ENCODE measurements at places on chromosomes 5 and 9.

GRCh38 chr5:171483551-171484135 is 64.2 kb downstream of the FGF18 start:
- H3K27me3 ChIP-seq = no peaks in the 10 kb centered on the region
- DNase-seq = no peak
- no peak overlapping the region for H3K27ac ChIP-seq
- no peak overlapping the region for H3K4me3 ChIP-seq

DNA sequence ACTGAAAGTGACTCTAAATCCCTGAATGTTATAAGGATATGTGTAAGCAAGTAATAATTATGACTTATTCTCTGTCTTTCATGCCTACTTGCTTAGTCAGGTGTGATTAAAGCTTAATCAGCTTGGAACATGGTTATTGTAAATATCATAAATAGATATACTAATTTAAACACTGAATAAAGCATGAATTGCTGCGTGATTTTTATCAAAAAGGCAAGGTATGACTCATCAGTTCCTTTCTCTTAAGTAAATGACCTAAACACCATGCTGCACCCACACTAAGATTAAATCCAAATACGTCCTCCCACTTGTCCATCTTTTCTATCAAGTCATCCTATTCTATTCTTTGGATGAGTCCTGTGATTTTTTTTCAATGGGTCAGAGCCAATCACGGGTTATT is 124.6 kb upstream of the MTAP start:
- DNase-seq = no peak
- H3K4me1 ChIP-seq = no peaks in the 10 kb centered on the region
- no peak overlapping the region for H3K4me3 ChIP-seq
- no peak overlapping the region for H3K27ac ChIP-seq
- H3K36me3 ChIP-seq = no peaks in the 10 kb centered on the region
- no peaks in the 10 kb centered on the region for H3K27me3 ChIP-seq

- peaks cover 18% of the 10 kb centered on the region for H3K4me1 ChIP-seq
- H3K27ac ChIP-seq = no peak overlapping the region
- no peaks in the 10 kb centered on the region for H3K27me3 ChIP-seq
Measured at GRCh38 chr9:121362813-121363621, 7.0 kb downstream of the STOM start.

- H3K4me1 ChIP-seq = peaks cover 5% of the 10 kb centered on the region
- H3K27ac ChIP-seq = no peak overlapping the region
- H3K36me3 ChIP-seq = no peaks in the 10 kb centered on the region
- no peak for DNase-seq
Measured at GRCh38 chr9:132077881-132078698, 1.6 kb downstream of the MED27 start.

Measured in GM12878 (cell line).